ENCODE measurements at places on chromosomes 13 and 19. TPM values are rescaled to one million over a fixed set of nuclear protein-coding genes. Genes with fewer than 3 reads are reported as not detected.

The CYP4F12 gene
- not detected for total RNA-seq

- H3K4me1 ChIP-seq: no peaks in the 10 kb centered on the region
- DNase-seq: no peak
- no peak overlapping the region for H3K4me3 ChIP-seq
- H3K27me3 ChIP-seq: no peaks in the 10 kb centered on the region
These were observed 202.3 kb downstream of the URI1 start for GRCh38 chr19:30144242-30144758.

- H3K4me1 ChIP-seq: no peaks in the 10 kb centered on the region
- DNase-seq: no peak
- no peaks in the 10 kb centered on the region for H3K36me3 ChIP-seq
- peaks cover 5% of the 10 kb centered on the region for H3K27me3 ChIP-seq
These were observed 42.6 kb upstream of the ATP11A start for GRCh38 chr13:112647256-112647655.

GRCh38 chr19:288911-289310, 2.3 kb downstream of the PLPP2 start:
- H3K4me1 ChIP-seq: no peaks in the 10 kb centered on the region
- H3K4me3 ChIP-seq: no peak overlapping the region
- no peak overlapping the region for H3K27ac ChIP-seq
- H3K27me3 ChIP-seq: peaks cover 36% of the 10 kb centered on the region
- no peak for DNase-seq

GRCh38 chr19:3129112-3129511, 6.7 kb upstream of the GNA15 start:
- no peaks in the 10 kb centered on the region for H3K36me3 ChIP-seq
- H3K27ac ChIP-seq: no peak overlapping the region

GRCh38 chr19:17097593-17098126, 22.1 kb downstream of the MYO9B start:
- no peak overlapping the region for H3K27ac ChIP-seq
- H3K27me3 ChIP-seq: no peaks in the 10 kb centered on the region
- no peak overlapping the region for H3K4me3 ChIP-seq

GRCh38 chr19:44903602-44904425, 1.8 kb upstream of the APOE start:
- no peak overlapping the region for H3K4me3 ChIP-seq
- no peak overlapping the region for H3K27ac ChIP-seq
- peak; percentile 54 for DNase-seq

The PTPRS gene
- total RNA-seq: 0.21 TPM

GRCh38 chr13:49279112-49279511, 31.4 kb downstream of the CDADC1 start:
- H3K27me3 ChIP-seq: no peaks in the 10 kb centered on the region
- no peak overlapping the region for H3K4me3 ChIP-seq
- DNase-seq: no peak
- no peak overlapping the region for H3K27ac ChIP-seq
- peaks cover 5% of the 10 kb centered on the region for H3K36me3 ChIP-seq
- H3K4me1 ChIP-seq: no peaks in the 10 kb centered on the region

- H3K27me3 ChIP-seq: peaks cover 39% of the 10 kb centered on the region
- H3K4me3 ChIP-seq: no peak overlapping the region
- H3K27ac ChIP-seq: no peak overlapping the region
- peaks cover 6% of the 10 kb centered on the region for H3K36me3 ChIP-seq
These were observed 8.2 kb upstream of the MEIS3 start for GRCh38 chr19:47427241-47428176.

GRCh38 chr13:113106711-113107351, 1.2 kb downstream of the F7 start:
- no peak for DNase-seq
- H3K27ac ChIP-seq: peak overlapping the region; percentile 34
- no peak overlapping the region for H3K4me3 ChIP-seq
- H3K27me3 ChIP-seq: no peaks in the 10 kb centered on the region
- H3K36me3 ChIP-seq: no peaks in the 10 kb centered on the region
- H3K4me1 ChIP-seq: no peaks in the 10 kb centered on the region

The TMEM238 gene
- total RNA-seq: 9.7 TPM

The RNF225 gene
- 1.6 TPM for total RNA-seq

- H3K27ac ChIP-seq: no peak overlapping the region
- no peak overlapping the region for H3K4me3 ChIP-seq
- peaks cover 20% of the 10 kb centered on the region for H3K27me3 ChIP-seq
- H3K36me3 ChIP-seq: no peaks in the 10 kb centered on the region
- H3K4me1 ChIP-seq: no peaks in the 10 kb centered on the region
These were observed 379.8 kb downstream of the DLEU7 start for GRCh38 chr13:50463719-50464118.

DNA sequence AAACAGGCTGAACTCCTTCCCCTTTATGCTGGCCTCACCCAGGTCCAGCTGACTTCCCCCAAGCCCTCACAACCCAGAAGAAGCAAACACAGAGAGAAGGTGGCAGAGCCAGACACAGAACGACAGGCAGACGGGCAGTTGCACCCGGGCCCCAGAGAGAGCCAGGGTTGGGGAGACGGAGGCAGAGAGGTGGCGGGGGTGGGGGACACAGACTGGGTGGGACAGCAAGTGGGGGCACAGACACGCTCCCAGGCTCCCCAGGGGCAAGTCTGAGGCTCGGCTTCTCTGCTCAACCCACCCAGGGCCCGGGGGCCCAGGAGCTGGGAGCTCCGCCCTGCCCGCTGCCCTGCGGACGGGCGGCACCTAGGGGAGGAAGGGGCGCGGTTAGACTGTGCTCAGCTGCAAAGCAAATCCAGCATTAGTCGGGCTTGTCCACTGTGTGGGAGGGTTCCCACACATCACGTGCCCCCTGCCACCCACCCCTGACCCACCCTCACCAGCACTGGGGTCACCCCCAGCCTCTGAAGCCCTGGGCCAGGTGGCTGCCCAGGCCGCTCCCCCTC, 31.3 kb upstream of the ASF1B start:
- no peak for DNase-seq
- H3K36me3 ChIP-seq: peaks cover 9% of the 10 kb centered on the region
- peaks cover 14% of the 10 kb centered on the region for H3K4me1 ChIP-seq
- H3K4me3 ChIP-seq: no peak overlapping the region
- H3K27me3 ChIP-seq: no peaks in the 10 kb centered on the region

- H3K4me1 ChIP-seq: peaks cover 6% of the 10 kb centered on the region
- DNase-seq: no peak
- no peak overlapping the region for H3K4me3 ChIP-seq
- no peak overlapping the region for H3K27ac ChIP-seq
These were observed 76.0 kb upstream of the LSM14A start for GRCh38 chr19:34096020-34096915.

DNA sequence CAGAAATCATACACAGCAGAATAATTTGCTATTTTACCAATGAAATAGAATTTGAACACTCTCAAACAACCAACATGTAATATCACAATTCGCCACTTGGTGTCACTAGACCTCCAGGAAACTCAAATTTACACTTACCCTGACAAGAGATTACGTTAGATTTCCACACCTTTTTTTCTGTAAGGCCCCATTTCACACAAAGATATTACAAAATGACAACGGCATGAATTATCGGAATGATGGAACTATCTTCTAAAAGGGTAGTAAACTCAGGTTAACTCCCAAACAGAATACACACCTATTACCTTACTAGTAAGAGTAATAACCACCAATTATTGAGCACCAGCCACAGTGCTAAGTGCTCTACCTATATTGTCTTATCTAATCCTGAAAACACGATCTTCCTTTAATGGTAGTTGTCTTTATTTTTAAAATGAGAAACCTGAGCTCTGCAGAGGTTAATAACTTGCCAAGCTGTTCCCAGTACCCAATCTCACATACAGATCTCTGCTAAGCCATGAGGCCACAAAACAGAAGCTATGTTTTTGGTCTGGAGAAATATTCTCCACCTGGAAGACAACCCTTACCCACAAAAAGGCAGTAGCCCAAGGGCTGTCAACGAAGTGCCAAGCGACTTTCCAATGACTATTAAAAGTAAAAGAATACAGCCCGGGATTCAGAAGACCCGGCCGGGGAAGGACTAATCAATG, 152.4 kb downstream of the DCLK1 start:
- H3K27ac ChIP-seq: no peak overlapping the region
- H3K4me1 ChIP-seq: no peaks in the 10 kb centered on the region
- no peak overlapping the region for H3K4me3 ChIP-seq
- H3K27me3 ChIP-seq: no peaks in the 10 kb centered on the region
- DNase-seq: no peak
- no peaks in the 10 kb centered on the region for H3K36me3 ChIP-seq

The LYPD5 gene
- total RNA-seq: 0.29 TPM

The CCDC70 gene
- not detected for total RNA-seq

The ZNF439 gene
- total RNA-seq: 3.6 TPM

The EFNB2 gene
- 0.44 TPM for total RNA-seq

DNA sequence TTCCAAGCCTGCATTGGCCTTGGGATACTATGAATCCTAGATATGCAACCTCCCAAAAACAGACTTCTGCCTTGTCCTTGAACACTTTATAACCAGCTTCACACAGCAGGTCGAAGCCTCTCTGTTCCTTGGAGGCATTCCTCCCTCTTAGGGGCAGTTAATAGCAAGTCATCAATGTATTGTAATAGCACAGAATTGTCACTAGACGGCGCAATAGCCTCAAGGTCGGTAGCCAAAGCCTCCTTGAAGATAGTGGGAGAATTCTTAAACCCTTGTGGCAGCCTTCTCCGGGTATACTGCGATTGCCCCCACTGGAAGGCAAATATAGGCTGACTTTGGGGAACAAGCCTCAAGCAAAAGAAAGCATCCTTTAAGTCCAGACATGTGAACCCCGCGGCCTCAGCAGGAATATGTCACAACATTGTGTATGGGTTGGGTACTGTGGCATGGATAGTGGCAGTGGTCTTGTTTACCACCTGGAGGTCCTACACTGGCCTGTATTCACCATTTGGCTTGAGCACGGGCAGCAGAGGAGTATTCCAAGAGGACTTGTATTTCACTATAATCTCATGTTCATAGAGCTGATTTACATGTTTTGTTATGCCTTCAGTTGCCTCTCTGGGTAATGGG, 61.1 kb downstream of the ZNF431 start:
- no peak overlapping the region for H3K27ac ChIP-seq
- H3K4me1 ChIP-seq: no peaks in the 10 kb centered on the region
- no peaks in the 10 kb centered on the region for H3K36me3 ChIP-seq

GRCh38 chr19:33132425-33132824, 511 bp downstream of the WDR88 start:
- peaks cover 5% of the 10 kb centered on the region for H3K4me1 ChIP-seq
- peaks cover 16% of the 10 kb centered on the region for H3K36me3 ChIP-seq
- no peak overlapping the region for H3K27ac ChIP-seq

DNA sequence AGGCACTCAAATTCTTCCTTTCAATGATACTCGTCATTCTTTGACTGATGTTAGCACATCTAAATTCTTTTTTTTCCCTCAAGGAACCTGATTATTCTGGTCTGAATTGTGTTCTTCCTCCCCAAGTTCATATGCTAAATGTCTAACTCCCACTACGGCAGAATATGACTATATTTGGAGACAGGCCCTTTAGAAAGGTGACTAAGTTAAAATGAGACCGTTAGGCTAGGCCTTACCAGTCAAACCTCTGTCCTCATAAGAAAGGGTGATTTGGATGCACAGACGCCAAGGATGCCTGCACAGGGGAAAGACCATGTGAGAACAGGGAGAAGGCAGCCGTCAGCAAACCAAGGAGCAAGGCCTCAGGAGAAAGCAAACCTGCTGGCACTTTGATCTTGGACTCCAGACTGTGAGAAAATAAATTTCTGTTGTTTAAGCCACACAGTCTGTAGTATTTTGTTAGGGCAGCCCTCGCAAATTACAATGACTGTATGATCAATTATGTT, 13.1 kb upstream of the FOXO1 start:
- H3K27ac ChIP-seq: no peak overlapping the region
- DNase-seq: no peak
- no peak overlapping the region for H3K4me3 ChIP-seq
- H3K4me1 ChIP-seq: peaks cover 15% of the 10 kb centered on the region

The NUP58 gene
- 131 TPM for total RNA-seq

- H3K4me1 ChIP-seq: no peaks in the 10 kb centered on the region
- H3K27ac ChIP-seq: no peak overlapping the region
- no peak for DNase-seq
- H3K4me3 ChIP-seq: no peak overlapping the region
- no peaks in the 10 kb centered on the region for H3K36me3 ChIP-seq
These were observed 278.1 kb downstream of the DNAJC15 start for GRCh38 chr13:43301346-43301969.

DNA sequence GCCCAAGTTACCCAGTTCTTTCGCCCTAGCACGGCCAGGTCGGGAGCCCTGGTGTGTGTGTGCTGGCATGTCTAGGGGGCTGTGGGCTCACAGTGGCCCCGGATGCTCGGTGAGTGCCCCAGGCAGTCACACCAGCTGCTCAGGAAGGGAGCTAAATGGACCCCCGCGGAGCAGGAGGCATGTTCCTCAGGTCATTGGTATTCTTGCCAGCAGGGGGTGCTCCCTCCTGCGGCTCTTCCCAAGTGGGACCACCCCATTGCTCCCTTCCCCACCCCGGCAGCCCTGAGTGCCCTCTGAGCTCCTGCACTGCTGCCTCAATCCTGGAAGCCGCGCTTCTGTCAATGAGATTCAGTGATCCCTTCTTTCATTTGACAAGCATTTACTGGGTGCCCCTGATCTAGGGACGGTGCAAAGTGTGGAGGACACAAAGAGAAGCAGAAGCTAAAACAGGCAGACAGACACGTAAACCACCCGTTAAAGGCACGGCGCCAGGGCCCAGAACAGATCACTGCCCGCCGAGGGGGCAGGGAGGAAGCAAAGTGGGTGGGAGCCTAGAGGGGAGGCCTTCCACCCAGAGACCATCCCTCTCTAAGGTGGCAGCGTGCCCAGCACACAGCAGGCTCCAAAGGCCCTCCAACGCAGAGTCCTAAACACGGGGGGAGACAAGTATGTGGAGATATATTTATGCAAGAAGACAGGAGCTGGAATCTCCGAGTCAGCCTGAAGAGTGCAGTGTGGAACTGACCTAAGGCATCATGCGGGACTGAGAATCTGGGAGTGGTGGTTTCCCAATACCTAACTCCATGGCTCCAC, 5.2 kb upstream of the ADPRHL1 start:
- H3K36me3 ChIP-seq: peaks cover 14% of the 10 kb centered on the region
- no peaks in the 10 kb centered on the region for H3K4me1 ChIP-seq
- no peak overlapping the region for H3K27ac ChIP-seq
- DNase-seq: no peak
- H3K4me3 ChIP-seq: no peak overlapping the region

The NAPSA gene
- 15.8 TPM for total RNA-seq

The LRRC25 gene
- not detected for total RNA-seq

DNA sequence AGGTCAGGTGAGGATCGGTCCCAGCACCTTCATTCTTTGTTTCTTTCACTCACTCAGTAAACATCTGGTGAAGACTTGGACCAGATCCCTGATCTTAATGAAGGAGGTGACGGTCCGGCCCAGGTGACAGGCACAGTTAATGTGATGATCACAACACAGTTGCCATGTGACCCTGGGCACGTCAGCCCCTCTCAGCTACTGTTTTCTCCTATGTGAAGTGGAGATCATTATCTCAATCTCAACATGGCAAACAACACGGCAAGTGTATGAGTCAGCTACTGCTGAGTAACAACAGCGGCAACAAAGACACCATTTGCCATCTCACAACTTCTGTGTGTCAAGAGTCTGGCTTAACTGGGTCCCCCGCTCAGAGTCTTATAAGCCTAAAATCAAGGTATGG, 74.6 kb downstream of the GNG7 start:
- H3K27ac ChIP-seq: no peak overlapping the region
- H3K4me3 ChIP-seq: no peak overlapping the region
- DNase-seq: no peak
- no peaks in the 10 kb centered on the region for H3K27me3 ChIP-seq

The SBK2 gene
- not detected for total RNA-seq

Data from activated T-helper 1 cell treated with anti-CD3 and anti-CD28 coated beads, Interleukin-12 subunit alpha, Interleukin-12 subunit beta, Interleukin-2, Interleukin-4 antibody, amounts not matched to agents 30 ng/mL and 10 ng/mL and 1 ng/mL, durations not matched to agents 14 hours and 24 hours and 36 hours (primary cell).